Astrocyte of the cerebellum (primary cell): ENCODE measurements at places on chromosomes 7 and 10.

GRCh38 chr7:37353949-37354655, 94.6 kb downstream of the ELMO1 start:
- no peak for DNase-seq

GRCh38 chr10:31072451-31072850, 40.8 kb upstream of the ZNF438 start:
- DNase-seq = peak; percentile 34

DNA sequence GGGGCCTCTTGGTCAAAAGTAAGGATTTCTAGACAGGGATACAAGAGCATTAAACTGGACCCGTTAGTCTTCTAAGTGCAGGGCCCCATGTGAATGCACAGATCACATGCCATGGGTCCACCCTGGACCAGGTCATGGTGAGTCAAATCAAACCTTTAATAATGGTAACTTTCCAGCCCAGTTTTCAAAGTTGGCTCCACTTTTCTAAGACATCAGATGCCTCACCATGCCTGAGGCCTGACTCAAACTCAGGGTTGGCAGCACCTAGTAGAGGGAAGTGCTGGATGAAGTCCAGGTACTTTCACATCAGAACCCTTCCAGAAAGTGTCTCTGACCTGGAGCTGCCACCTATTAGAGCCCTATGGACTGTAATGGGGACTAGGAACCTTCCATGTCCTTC, 9.7 kb upstream of the SMIM30 start:
- no peak for DNase-seq

DNA sequence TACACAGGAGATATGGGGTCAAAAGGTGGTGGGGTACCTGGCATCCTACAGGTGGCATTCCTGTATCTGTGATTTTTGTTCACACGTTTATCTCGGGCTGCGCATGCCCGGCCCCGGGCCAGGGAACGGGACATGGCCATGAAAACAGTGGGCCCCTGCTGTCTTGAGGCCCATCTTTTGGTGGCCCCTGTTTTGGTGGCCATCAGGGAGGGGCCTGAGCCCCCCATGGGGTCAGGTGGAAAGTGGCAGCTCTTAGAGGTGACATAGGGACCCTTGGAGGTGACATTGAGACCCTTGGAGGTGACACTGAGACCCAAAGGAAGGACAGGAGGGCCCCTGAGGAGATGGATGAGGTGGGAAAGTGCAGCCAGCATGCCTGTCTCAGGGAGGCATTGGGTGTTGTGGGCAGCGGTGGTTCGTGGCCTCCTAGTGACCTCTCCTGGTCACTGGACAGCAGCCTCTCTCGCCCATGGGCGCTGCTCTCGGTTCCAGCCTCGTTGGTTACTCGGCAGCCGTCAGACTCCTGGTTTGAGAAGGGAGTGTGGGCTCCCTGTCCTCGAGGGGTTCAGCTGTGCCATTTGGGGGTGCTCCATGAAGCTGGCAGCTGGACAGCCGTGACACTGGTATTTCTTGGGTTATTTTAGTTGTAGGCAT, 39.9 kb downstream of the INPP5A start:
- DNase-seq = no peak

DNA sequence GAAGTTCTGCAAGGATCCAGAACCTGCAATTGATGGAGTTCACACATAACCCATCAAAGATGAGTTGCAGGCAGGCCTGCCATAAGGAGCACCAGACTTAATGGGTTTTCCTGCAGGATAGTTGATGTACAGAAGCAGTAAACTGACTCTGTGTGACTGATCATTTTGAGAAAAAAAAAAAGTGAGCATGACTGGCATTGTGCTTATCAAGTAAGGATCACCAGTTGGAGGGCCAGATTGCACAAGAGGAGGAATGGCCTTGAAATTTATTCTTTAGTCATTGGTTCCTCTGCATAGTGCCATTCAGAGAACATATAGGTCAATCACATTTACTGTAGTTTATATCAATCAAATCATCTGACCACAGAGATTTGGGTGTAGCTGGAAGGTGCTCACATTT, 3.8 kb downstream of the CYP3A43 start:
- no peak for DNase-seq

DNA sequence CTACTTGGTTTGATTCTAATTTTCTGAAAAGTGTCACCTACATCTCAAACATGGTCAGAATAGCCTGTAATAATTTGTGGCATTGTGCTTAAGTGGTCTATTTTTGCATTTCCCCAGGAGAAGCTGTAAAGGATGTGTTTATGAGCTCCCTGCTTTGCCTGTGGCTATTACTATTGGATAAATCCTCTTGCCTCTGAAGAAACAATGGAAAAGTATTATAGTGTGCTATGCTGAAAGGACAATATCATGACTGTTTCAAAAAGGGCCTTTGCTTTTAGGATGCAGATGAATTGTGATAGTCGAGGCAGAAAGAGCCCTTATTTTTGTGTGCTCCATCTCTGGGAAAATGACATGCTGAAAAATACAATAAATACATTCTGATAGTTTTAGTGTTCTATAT, 94.1 kb upstream of the ARMC3 start:
- no peak for DNase-seq

- DNase-seq = no peak
Measured at GRCh38 chr7:133310232-133310862, 57.5 kb downstream of the EXOC4 start.

GRCh38 chr10:8633909-8634308, 579.4 kb downstream of the GATA3 start:
- no peak for DNase-seq

DNA sequence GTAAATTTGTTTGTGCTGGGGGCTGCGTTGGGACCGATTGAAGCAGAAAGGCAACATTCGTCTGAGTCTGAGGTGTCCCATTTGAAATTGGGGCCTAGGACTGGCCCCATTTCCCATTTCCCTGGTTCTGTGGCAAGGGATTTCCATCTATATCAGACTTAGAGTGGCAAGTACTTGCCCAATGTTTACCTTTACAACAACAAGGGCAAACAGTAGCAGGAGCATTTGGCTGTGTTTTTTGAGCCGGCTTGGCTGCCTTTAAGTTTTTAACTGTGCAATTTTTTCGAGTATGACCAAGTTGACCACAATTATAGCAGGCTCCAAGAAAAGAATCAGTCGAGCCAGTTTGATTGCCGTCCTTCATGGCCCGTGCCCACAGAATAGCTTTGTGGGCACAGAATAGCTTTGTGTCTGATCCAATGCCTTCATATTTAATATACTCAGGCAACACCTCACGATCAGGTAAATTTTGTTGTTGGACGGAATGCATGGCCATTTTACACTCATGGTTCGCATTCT, 4.7 kb upstream of the CYP17A1 start:
- DNase-seq = no peak

GRCh38 chr7:80644054-80644453, 5.6 kb downstream of the CD36 start:
- DNase-seq = no peak

DNA sequence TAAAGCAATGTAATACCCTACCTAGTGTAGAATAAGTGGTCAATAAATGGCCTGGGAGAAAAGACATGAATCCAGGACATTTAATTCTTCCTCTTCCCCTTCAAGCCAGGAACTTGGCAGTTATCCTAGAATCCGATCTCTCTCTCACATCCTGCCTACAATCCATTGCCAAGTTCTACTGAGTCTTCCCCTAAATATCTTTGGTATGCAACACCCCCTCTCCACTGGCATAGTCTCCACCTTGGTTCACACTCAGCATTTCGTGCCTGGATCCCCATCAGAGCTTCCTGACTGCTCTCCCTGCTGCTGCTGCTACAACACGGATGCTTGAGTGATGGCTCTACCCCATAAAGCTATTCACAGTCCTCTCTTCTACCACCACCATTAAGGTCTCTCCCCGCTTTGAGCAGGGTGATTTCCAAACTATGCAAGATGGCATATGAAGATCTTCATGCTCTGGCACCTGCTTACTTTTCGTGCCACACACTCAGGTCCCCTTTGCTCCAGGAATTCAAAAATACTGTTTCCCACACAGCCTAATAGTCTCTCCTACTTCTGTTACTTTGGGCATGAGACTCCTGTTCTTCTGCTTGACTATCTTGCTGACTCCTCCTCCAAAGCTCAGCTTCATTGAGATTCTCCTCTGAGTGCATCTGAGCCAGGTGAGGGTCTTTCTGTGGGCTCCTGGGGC, 4.8 kb downstream of the ANK3 start:
- DNase-seq = peak; percentile 99

- DNase-seq = no peak
Measured at GRCh38 chr7:92697012-92697411, 106.8 kb upstream of the FAM133B start.

DNA sequence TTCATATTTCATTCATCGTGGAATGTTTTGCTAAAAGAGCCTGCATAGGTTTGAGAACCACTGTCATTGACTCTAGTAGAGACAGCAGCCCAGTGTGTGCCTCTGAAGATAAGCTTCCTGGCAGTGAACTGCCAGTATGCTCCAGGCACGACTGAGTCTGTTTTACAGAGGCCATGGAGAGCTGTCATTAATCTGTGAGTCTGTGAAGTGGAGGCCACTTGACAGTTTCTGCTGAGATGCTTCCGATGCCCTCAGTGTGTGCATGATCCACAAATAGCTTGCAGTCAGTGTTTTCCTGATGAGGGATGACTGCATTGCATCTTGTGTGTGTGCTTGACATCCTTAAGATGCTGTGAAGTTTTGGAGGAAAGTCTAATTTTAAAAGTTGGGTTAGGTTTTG, 162.2 kb downstream of the PFKFB3 start:
- DNase-seq = no peak

DNA sequence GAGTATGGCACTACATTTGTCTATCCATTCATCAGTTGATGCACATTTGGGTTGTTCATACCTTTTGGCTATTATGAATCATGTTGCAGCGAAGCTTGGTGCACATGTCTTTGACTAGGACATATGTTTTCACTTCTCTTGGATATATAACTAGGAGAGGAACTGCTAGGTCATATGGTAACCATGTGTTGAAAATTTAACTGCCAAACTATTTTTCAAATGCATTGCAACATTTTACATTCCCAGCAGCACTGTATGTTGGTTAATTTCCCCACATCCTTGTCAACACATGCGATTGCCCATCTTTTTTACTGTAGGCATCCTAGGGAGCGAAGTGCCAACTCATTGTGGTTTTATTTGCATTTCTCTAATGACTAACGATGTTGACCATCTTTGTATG, 183.4 kb downstream of the PRKCQ start:
- peak; percentile 61 for DNase-seq

GRCh38 chr7:122532406-122533269, 166.3 kb downstream of the RNF133 start:
- DNase-seq = no peak

DNA sequence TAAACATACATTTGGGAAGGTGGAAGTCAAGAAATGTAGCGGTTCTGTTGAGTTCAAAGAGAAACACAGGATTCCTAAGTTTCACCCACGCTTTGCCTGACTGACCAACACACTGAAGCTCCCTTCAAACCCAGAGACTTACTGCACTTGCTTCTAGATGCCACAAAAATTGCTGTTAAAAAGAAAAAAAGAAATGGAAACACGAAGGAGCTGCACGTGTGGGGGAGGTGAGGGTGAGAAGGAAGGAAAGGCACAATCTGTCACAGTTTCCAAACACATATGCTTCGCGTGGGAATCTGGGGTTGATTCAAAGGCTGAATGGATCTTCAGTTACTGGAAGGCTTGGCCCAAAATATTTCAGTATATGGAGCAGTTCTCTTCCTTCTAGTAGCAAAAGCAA, 495.6 kb downstream of the DNAJB6 start:
- no peak for DNase-seq

- DNase-seq = no peak
Measured at GRCh38 chr7:54591404-54592386, 49.5 kb downstream of the VSTM2A start.

DNA sequence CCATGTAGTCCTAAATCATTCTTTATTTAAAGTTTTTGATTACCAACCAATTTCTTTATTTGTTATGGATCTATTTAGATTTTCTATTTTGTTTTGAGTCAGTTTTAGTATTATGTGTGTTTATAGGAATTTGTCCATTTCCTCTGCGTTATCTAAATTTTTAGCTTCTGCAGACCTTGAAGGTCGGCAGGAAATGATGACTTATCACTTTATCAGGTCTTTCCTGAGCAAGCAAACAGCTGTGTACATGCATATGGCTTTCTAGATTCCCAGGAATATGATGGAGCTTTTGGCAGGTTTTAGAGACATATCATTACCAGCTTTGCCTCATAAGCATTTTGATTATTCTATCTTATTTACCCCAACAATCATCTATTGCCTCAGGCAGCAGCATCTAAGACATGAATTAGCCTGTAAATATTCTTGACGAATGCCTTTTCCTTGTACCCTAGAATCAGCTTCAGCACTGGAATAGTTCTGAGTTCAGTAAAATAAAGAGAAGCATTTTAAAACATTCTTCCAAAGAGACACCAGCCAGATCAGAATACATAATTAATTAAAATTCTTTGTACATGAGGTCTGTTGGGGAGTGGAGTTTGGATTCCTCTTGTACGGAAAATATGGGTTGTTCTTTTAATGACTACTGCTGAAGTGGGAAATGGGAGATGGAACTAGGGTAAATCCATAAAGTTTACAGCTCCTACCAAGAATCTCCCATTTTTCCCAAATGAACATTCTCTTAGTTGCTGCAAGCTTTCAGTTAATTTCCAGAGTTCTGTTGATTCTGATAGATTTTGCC, 408.8 kb upstream of the SEMA3C start:
- DNase-seq = no peak

- no peak for DNase-seq
Measured at GRCh38 chr7:154592388-154592787, 410.5 kb downstream of the PAXIP1 start.

GRCh38 chr7:81736091-81736490, 33.8 kb downstream of the HGF start:
- no peak for DNase-seq

GRCh38 chr7:55561690-55562089, 10.6 kb downstream of the VOPP1 start:
- no peak for DNase-seq

DNA sequence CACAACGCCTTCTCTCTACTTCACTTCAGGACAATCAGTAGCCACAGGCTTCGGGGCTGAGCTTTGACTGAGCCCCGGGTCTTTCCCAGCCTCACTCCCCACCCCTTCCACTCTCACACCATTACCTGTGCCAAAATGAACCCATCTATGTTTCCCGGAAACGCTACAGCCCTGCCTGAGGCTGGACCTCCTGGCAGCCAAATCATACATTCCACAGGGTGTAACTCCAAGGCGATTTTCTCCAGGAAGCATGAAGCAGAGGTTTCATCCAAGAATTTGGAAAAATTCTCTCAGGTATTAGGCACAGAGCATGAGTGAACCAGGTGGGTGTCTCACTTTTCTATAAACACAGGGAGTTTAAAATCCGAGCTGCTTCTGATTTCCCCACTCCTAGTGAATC, 286.3 kb downstream of the TNS3 start:
- DNase-seq = no peak

GRCh38 chr10:29734640-29734961, 99.8 kb upstream of the SVIL start:
- DNase-seq = no peak

GRCh38 chr10:30493609-30494530, 59.9 kb downstream of the MAP3K8 start:
- DNase-seq = no peak

- peak; percentile 37 for DNase-seq
Measured at GRCh38 chr10:59234816-59235429, 58.5 kb downstream of the PHYHIPL start.
